ENCODE measurements at places on chromosomes 7 and 10.

GRCh38 chr7:5207131-5207530 is 17.1 kb downstream of the WIPI2 start:
- no peak for DNase-seq

DNA sequence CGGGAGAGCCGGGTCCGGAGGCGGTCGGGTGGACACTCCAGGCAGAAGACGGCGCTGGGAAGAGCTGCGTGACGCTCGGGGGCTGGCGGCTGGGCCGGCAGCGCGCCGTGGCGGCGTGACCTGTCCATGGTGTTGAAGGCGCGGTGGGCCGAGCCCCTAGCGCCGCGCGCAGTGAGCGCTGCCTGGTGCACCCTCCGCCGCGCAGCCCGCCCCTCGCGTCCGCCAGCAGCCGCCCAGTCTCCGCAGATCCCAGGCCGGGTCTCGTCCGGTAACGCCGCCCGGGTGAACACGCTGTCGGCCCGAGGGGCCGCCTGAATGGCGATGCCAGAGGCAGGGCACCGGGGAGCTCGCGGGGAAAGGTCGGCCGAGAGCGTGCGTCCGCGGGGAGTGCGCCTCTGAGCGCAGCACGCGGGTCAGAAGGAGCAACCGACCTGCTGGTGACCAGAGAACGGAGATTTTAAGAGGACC is 657 bp upstream of the TMEM178B start:
- DNase-seq = no peak

- no peak for DNase-seq
These were observed 46.7 kb downstream of the BMPR1A start for GRCh38 chr10:86803156-86803555.

DNA sequence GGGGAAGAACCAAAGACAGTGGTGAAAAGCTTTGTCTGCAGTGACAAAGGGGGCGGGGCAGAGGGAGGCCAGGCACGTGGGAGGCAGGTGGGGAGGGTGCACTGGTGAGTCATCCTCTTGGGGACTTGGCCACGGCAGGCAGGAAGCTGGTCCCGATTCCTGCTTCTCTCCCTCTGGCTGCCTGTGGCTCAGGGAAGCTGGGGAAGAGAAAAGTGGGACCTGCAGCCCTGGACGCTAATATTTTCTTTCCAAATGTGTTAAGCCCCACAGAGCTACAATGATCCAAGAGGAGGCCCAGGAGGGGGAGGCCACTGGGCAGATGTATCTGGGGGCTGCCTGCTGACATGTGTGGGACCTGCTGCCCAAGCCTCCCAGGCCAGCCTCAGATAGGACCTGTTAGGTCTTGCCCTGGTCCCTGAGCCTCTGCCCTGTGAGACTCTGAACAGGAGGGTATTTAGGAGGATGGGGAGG is 231.8 kb downstream of the KCNMA1 start:
- no peak for DNase-seq

GRCh38 chr7:100007887-100008286 is 7.5 kb upstream of the ZKSCAN1 start:
- DNase-seq = no peak

GRCh38 chr7:111919164-111919563 is 287.0 kb downstream of the DOCK4 start:
- no peak for DNase-seq

- DNase-seq = no peak
These were observed 64.1 kb downstream of the PTPRZ1 start for GRCh38 chr7:121936951-121937623.

- no peak for DNase-seq
These were observed 187.7 kb downstream of the DOCK4 start for GRCh38 chr7:112018305-112019030.

DNA sequence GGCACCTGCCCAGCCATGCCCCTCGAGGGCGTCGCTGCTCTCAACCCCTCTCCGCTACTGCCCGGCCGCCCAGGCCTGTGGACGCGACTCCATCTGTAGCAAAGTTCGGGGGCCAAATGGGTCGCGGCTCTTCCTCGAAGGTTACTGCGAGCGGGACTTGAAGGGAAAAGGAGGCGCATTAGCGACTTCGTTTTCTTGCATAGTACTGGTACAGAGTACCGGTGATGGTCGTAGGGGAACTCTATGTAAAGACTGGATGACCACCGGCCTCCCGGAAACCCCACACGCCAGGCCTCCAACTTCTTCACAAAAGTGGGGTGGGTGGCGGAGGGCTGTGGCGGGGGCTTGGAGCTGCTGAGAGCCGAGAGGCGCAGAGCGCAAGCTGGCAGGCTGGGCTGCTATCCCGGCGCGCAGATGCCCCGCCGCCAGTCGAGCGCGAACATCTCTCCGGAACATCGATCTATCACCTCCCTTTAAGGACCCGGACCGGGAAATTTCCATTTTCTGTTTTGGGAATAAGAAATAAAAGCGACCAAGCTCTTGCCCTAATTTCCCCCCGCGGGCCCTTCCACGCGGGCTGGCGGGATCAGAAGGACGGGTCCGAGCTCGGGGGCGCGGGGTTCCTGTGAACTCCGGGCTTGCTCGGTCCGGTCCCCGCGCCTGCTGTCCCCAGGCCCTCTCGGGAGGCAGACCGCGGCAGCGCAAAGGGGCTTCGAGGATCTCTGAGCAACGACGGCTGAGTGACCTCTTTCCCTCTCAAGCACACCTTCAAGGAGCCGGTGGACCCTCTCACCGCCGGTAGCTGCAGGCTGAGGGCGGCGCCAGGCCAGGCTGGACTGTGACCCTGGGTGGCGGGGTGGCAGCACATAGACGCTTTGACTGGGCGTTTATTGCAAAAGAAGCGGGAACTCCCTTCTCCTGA is 12.2 kb upstream of the FEZF1 start:
- DNase-seq = no peak

GRCh38 chr7:84337429-84337828 is 142.8 kb upstream of the SEMA3A start:
- no peak for DNase-seq

GRCh38 chr10:3433988-3434387 is 261.4 kb upstream of the PITRM1 start:
- DNase-seq = no peak

DNA sequence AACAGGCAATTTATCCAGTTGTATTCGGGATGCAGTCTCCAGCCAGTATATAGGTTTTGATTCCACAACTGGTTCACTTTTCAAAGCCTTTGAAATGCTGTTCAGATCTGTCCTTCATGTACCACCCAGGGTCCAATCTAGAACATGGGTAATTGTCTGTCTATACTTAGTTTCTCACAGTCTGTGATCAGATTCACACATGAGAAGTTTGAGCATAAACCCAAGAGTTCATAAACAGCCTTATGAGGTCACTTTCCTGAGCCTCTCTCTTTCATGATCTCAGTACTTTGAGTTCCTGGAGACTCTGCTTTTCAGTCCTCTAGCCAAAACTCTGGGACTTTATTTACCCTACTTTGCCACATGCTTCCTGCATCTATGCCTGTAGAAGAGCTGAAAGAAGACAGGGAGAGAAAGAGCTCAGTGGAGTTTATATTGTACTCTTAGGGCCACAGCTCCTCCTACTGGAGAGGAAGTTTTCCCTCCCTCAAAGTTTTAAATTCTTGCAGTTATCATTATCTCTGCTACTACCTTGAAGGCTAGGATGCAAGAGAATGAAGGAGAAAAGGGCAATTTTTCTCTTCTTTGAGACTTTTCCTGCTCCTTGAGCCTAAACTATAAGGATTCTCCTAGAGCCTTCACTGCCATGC is 172.0 kb downstream of the ZEB1 start:
- peak; percentile 2 for DNase-seq

GRCh38 chr7:132450188-132450587 is 126.1 kb downstream of the PLXNA4 start:
- DNase-seq = no peak

GRCh38 chr10:88456730-88457129 is 126.4 kb downstream of the RNLS start:
- no peak for DNase-seq

- DNase-seq = no peak
These were observed 24.0 kb upstream of the ABLIM1 start for GRCh38 chr10:114682121-114682520.

DNA sequence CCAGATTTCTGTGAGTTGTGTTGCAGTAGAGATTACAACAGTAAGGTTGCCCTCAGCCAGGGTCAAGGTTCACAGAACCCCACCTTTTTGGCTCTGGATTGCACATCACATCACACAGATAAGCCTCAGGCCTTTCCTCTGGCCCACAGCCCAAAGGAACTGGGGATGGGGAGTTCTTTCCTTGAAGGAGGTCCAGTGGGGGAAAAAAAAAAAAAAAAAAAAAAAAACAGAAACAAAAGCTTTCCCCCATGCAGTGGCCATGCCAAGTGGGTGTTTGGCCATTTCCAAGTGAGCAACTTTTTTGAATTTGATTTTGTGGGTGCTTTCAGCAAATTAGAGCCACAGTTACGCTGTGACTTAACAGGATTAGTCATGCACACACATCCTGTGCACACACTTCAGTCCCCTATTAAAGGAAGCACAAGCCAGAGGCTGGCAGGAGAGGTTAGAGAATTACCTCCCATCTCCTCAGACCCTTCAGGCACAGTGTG is 79.3 kb upstream of the NANOS1 start:
- no peak for DNase-seq

DNA sequence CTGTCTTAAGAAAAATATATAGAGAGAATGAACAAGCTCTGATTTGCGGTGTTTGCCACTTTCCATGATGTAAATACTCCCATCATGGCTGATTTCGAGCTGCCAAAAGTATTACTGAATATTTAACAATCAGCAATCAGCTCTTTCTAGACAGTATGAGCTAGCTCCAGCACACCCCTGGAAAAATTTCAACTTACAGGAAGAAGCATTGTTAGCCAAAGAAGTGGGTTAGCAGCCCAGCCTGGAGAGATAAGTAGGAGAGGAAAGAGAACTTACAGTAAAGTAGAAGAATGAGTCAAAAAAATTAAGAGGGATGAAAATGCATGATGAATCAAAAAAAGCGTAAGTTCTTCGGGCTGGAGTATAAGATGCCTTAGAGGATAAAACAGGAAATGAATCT is 60.6 kb upstream of the ANK3 start:
- no peak for DNase-seq

DNA sequence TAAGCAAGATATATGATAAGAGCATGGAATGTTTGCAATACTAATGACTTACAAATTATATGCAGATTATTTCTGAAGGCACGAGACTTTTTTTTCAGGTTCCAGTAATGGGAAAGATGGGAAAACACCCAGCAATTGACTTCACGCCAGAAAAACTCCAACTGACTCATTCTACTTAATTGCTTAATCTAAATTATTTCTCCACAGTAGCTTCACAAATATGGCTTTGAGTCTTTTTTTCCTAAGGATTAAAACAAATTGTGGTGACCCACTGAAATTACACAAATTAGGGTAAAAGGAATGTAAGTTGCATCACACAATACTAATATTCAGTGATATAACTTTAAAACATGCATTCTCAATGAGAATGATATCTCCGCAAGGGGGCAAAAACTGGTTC is 138.7 kb downstream of the GNAI1 start:
- no peak for DNase-seq

GRCh38 chr7:135620980-135621850 is 41.1 kb upstream of the STMP1 start:
- DNase-seq = no peak

- DNase-seq = no peak
These were observed 386.2 kb downstream of the KCNMA1 start for GRCh38 chr10:77251297-77252013.

GRCh38 chr10:98533746-98534445 is 87.2 kb upstream of the HPS1 start:
- no peak for DNase-seq

DNA sequence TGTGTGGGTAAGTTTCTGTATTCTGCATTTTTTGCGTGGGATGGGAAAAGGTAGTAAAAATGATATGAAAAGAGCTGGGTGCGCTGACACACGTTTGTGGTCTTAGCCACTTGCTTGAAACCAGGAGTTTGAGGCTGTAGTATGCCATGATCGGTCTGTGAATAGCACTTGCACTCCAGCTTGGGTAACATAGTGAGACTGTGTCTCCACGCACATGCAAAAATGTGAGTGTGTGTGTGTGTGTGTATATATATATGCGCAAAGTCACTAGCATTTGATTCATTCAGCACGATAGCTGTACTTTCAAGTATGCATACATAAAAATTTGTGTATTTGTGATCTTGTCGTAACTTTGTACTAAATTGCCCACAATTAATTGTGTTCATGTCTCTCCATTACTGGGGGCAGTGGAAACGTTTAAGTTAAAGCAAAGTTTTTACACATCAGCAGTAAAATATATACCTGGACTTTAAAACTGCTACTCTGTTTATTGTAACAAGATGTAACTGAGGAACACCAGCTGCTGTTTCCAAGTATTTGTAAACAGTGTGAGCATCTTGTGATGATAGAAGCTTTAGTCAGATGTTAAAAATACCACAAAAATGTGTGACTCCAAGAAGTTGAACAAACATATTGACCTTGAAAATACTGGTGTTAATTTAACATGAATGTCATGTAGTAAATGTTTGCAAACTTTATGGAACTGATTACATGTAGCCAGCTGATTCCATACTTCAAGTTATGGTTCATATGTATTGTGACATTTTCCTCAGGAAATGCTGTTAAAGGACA is 1.6 kb downstream of the ZRANB1 start:
- DNase-seq = no peak

GRCh38 chr10:20105931-20106330 is 289.7 kb downstream of the PLXDC2 start:
- DNase-seq = no peak

GRCh38 chr7:130938661-130939060 is 204.7 kb upstream of the KLF14 start:
- DNase-seq = no peak

GRCh38 chr10:2326411-2326810 is 589.1 kb upstream of the ADARB2 start:
- DNase-seq = no peak

GRCh38 chr10:70738006-70738760 is 47.0 kb downstream of the TBATA start:
- DNase-seq = no peak

DNA sequence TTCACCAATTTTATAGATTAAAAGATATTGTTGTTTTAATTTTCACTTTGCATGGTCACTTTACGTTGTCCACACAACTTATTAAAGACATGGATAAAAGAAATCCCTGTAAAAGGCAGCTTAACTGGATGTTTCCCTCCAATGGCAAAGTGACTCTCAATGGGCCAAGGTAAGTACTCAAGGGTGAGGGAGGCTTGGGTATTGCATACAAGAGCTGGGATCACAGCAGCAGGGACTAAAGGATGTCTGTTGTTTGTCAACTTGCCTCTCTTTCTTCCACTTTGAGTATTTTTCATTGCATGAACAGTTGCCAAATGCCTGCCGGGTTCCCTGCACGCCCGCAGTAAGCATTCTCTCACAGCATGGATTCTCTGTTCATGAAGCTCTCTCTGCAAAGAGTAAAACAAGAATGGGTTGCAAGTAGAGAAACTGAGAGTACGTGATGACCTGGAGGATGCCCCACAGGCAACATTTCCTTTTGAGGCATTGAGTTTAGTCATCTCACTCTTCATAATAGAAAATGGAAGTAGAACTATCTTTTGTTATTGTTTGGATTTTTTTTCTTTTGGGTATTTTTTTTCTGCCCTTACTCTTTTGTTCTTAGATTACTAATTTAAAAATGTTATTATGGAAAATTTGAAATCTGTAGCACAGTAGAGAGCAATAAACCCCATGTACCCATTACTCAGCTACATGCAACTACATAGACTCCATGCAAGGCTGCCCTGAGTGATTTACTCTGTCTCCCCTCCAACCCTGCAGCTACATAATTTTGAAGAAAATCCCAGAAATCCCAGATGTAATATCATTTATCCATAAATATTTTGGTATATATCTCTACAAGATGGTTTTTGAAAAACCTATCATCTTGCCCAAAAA is 26.3 kb downstream of the GPR141 start:
- DNase-seq = no peak

All from stimulated activated CD4-positive, alpha-beta T cell treated with anti-CD3 and anti-CD28 coated beads, Interleukin-1b, Interleukin-23, amount 100 ng/mL, for 1 hour (primary cell).